Cortex of kidney (tissue), 1 donor: ENCODE measurements at places on chromosomes 3 and 15.

- no peak for DNase-seq
Measured at GRCh38 chr15:90213818-90214204, 12.7 kb downstream of the SEMA4B start.

GRCh38 chr3:181703601-181704420, 7.9 kb upstream of the SOX2 start:
- DNase-seq, result no peak

DNA sequence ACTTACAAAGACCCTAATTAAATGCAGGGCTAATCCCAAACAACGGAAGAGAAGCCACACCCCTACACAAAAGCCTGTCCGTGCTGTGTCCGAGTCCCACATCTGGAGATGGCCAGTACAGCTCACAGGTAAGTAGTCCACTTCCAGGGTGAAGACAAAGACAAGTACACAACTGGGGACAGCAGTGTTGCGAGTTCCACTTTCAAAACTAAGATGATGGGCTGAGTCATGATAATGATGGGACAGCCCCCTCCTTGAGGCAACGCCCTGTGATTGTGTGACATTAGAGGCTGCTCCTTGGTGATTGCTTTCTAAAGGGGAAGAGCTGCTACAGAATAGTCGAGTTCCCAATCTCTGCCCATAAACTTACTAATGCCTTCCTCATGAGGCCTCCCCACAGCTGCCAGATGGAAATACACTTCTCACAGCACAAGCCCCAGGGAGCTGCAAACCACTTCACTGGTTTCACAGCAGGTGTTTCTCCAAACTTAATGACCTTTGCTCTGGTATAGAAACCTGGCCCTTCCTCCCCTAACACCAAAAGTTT, 27.6 kb downstream of the RFT1 start:
- DNase-seq, result no peak

DNA sequence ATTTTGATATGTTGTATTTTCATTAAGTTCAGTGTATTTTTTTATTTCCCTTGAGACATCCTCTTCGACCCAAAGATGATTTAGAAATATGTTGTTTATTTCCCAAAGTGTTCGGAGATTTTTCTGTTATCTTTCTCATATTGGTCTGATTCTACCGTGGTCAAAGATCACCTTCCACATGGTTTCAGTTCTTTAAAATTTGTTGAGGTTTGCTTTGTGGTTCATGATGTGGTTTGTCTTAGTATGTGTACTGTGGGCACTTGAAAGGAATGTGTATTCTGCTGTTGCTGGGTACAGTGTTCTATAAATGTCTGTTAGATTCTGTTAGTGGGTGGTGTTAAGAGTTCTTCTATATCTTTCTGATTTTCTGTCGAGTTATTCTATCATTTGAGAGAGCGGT, 103.4 kb upstream of the FHIT start:
- no peak for DNase-seq

DNA sequence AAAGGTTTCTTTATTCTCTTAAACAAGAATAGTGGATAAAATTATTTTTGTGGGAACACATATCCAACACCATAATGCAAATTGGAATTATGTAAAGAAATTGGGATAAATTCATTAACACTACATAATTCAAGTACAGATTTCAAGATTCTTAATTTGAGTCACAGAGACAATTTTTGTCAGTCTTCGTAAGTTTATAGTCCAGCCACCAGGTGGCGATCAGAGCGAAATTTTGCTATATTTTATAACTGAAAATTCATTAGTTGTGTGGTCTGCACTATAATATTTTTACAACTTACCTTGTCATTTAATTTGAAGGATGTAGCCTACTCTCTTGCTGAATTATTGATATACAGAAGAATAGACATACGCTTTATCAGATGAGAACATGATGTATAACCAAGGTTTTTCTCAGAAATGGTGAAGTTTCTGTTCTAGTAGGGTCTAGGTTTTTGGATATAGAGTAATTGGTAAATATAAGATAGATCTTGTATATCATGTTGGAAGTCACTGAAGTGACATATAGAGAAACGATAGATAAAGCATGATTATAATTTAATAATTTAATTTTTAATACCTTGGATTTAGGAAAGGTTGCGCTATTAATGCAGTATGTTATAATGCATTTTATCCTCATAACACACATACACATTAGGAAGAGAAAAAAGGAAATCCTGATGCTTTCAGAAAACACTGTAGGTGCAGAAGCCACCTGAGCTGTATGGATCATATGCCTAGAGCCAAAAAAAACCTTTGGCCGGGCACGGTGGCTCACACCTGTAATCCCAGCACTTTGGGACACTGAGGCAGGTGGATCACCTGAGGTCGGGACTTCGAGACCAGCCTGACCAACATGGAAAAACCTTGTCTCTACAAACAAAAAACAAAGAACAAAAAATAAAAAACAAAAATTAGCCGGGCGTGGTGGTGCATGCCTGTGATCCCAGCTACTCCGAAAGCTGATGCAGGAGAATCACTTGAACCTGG, 31.7 kb downstream of the PLSCR4 start:
- no peak for DNase-seq

DNA sequence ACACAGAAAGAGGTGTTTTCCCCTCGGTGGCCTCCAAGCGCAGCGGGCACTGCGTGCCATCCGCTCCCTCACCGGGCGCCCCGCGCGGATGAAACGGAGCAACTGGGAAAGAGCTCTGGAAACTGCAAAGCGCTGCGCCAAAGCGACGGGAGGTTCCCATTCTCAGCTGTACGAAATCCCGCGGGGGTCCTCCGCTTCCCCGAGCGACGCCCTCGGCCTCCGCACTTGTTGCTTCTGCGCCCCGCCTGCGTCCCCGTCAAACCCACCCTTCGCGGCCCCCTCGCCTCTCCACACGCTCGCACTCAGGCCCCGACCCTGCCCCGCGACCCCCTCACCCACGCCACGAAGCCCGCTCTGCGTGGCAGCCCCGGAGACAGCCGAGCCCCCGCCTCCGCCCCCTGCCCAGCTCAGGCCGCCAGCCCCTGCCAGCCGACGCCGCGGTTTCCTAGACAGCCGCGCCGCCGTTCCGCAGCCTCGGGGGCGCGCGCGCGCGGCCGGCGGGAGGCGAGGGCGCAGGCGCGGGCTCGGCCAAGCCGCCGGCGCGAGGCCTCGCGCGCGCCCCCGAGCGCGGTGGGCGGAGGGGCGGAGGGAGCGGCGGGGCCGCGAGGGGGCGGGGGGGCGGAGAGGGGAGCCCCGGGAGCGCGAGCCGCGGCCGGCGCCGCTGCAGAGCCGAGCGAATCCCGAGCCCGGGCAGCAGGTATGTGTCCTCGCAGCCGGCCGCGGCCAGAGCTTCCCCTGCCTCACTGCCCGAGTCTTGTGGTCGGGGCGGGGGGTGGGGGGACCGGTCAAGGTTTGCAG, at the start of gene TMEM266:
TSS of gene TMEM266 (plus strand) at position 666 of the 798 bp plus-strand sequence. CDS start 74,279 bp downstream, outside the sequence.
- DNase-seq, result no peak

DNA sequence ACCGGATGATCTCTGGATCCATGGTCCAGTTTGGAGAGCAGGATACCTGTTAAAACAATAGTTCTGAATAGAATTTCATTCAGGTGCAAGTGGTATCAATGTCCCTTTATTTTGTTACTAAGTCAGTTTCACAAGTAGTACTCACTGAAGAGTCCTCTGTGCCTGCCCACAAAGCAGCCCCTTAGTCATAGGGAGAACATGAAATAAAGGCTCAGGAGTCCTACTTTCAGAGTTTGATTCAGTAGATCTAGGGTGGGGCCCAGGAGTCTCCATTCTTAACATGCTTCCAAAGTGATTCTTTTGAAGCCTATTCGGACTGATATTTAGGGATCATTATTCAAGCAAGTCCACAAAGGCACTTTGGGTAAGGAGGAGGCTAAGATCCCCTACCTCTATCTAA, 79.8 kb upstream of the ACKR4 start:
- no peak for DNase-seq
